ENCODE measurements at places on chromosomes 1 and 21. TPM values are rescaled to one million over a fixed set of nuclear protein-coding genes. Genes with fewer than 3 reads are reported as not detected.

IGSF3 gene
- total RNA-seq, result 0.96 TPM

GNG12 gene
- total RNA-seq, result 0.05 TPM

ADAM30 gene
- total RNA-seq, result not detected

CLEC20A gene
- not detected for total RNA-seq

DNA sequence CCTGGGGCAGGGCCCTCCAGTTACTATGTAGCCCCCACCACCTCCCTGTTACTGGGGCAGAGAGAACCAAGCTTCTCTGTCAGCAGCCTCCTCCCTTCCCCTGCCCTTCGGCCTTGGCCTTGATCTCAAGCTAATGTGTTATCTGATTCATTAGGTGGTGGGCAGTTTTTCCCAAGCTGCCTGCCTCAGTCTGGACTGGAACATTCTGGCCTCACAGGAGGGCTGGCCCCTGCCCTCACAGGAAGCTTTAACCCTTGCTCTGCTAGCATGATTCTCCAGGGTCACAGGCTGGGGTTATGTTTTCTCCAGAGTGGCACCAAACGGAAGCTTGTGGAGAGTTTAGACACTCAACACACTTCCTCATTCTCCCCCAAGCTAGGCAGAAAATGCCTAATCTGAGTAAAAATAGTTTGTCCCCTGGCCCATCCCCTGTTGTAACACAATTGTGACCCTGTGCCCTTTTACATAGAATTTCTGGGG lies 37.2 kb upstream of the SLC6A9 start:
- peaks cover 2% of the 10 kb centered on the region for H3K4me1 ChIP-seq
- no peak overlapping the region for H3K27ac ChIP-seq
- H3K4me3 ChIP-seq, result no peak overlapping the region
- DNase-seq, result no peak

DNA sequence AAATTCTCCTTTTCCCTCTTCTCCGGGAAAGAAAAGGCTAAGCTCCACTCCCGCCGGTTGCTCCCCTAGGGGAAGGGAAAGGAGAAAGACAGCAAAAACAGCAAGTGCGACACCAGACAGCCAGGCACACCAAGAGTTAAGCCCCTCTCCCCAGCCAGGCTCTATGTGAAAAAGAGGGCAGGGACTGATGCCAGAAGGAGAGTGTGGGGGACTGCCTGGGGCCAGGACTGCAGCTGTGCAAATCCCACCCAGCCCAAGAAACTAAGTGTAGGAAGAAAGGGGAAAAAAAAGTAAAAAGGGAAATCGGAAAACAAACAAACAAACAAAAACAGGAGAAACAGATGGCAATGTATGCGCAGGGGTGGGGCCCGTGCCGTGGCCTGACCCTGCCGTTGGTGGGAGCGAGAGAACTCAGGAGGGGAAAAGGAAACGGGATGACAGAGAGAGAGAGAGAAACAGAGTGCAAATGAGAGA lies 27.7 kb upstream of the FMO1 start:
- H3K4me1 ChIP-seq, result peaks cover 2% of the 10 kb centered on the region
- H3K27me3 ChIP-seq, result peaks cover 3% of the 10 kb centered on the region
- no peak overlapping the region for H3K4me3 ChIP-seq
- H3K27ac ChIP-seq, result no peak overlapping the region
- no peaks in the 10 kb centered on the region for H3K36me3 ChIP-seq

DNA sequence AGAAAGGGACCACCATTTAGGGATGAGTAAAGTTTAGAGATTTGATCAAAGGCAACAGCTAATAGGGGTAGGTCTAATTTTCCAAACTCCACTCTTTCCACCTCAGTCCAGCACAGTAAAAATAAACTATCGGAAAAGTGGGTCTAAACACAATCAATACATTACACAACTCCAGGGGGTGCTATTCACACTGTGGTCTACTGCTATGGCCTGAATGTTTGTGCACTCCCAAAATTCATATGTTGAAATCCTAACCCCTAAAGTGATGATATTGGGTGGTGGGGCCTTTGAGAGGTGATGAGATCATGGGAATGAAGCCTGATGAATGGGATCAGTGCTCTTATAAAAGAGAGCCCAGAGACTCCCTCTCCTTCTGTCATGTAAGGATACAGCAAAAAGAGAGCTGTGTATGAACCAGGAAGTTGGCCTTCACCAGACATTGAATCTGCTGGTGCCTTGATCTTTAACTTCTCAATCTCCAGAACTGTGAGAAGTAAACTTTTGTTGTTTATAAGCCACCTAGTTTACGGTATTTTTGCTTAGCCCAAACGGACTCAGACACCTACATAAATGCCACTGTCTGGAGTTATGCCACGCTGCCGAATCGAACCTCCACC lies 193.9 kb downstream of the OMA1 start:
- no peak overlapping the region for H3K27ac ChIP-seq
- H3K27me3 ChIP-seq, result no peaks in the 10 kb centered on the region
- no peak for DNase-seq
- H3K36me3 ChIP-seq, result peaks cover 7% of the 10 kb centered on the region
- no peak overlapping the region for H3K4me3 ChIP-seq

DNA sequence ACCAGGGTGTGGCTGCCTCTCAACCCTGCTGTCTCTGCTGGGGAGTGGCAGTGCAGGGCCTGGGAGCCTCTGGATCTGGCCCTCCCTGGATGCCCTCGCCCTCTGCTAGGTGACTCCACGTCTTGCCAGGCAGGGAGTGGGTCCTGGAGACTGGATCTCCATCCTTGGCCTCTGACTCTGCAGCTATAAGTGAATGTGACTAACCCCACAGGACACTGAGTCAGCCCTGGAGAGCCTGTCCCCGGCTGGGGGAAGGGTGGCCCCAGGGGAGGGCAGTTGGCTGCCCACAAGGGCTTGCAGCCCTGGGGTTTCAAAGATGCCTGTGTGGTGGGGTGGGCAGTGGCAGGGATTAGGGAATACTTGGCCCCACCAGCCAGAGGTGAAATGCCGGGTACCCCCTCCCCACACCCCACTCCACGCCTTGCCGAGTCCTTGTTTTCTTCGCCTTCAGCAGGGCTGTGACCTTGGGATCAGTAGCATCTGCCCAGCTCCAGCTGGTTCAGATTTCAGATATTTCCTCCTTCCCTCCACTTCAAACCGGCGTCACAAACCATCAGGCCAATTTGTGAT lies 1.9 kb upstream of the MYBPH start:
- DNase-seq, result no peak
- H3K27me3 ChIP-seq, result no peaks in the 10 kb centered on the region
- H3K27ac ChIP-seq, result no peak overlapping the region
- H3K4me3 ChIP-seq, result no peak overlapping the region
- no peaks in the 10 kb centered on the region for H3K4me1 ChIP-seq
- H3K36me3 ChIP-seq, result no peaks in the 10 kb centered on the region

DNA sequence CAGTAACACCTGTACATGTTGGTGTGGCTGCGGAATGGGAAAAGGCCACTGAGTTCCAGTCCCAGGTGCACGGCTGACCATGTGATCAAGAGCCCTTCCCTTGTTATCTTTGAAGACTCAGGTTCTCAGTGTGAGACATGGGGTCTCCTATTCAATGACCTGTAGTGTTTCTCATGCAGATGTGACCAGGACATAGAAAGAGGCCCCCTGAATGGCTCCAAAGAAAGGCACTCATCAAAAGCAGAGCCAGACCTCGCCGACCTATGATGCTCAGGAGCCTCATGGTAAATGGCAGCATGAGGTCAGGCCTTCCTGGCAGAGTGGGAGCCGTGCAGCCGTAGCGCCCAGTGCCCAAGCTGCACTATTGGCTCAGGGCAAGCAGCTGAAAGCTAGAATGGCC lies 42.3 kb upstream of the HAO2 start:
- H3K27me3 ChIP-seq, result peaks cover 11% of the 10 kb centered on the region
- peaks cover 10% of the 10 kb centered on the region for H3K4me1 ChIP-seq
- H3K36me3 ChIP-seq, result no peaks in the 10 kb centered on the region
- H3K27ac ChIP-seq, result no peak overlapping the region
- no peak for DNase-seq

- no peak overlapping the region for H3K4me3 ChIP-seq
- H3K27me3 ChIP-seq, result no peaks in the 10 kb centered on the region
- DNase-seq, result no peak
Measured at GRCh38 chr21:35559829-35560225, 500.5 kb downstream of the SETD4 start.

GRCh38 chr1:189217646-189218045 lies 1260.0 kb downstream of the BRINP3 start:
- H3K4me3 ChIP-seq, result no peak overlapping the region
- no peaks in the 10 kb centered on the region for H3K36me3 ChIP-seq
- DNase-seq, result no peak
- H3K4me1 ChIP-seq, result no peaks in the 10 kb centered on the region
- H3K27ac ChIP-seq, result no peak overlapping the region

GRCh38 chr1:21346365-21347071 lies 56.3 kb upstream of the ECE1 start:
- peaks cover 26% of the 10 kb centered on the region for H3K36me3 ChIP-seq
- no peaks in the 10 kb centered on the region for H3K27me3 ChIP-seq
- H3K4me1 ChIP-seq, result peaks cover 24% of the 10 kb centered on the region
- DNase-seq, result no peak
- H3K27ac ChIP-seq, result no peak overlapping the region
- no peak overlapping the region for H3K4me3 ChIP-seq

DNA sequence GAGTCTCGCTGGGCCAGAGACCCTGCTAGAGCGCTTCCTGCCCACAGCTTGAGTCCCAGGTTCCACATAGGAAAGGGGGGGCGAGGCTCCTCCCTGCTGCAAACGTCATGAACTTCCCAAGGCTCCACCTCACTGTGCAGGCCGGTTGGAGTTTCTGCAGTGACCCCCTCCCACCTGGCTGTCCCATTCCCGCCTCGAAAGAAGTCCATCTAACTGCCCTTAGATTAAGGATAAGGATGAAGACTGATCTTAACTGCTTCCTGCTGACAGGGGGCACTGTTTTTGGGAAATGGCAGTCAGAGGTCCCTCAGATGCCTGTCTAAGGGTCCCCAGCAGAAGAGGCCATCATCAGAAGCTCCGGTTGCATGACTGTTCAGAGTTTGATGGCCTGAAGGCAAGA lies 62.7 kb downstream of the STUM start:
- no peak overlapping the region for H3K4me3 ChIP-seq
- H3K27ac ChIP-seq, result no peak overlapping the region
- no peaks in the 10 kb centered on the region for H3K27me3 ChIP-seq
- no peaks in the 10 kb centered on the region for H3K36me3 ChIP-seq

GRCh38 chr1:80929868-80930508 lies 870.7 kb upstream of the ADGRL2 start:
- no peak for DNase-seq
- H3K4me1 ChIP-seq, result no peaks in the 10 kb centered on the region
- H3K36me3 ChIP-seq, result no peaks in the 10 kb centered on the region
- H3K4me3 ChIP-seq, result no peak overlapping the region
- H3K27me3 ChIP-seq, result no peaks in the 10 kb centered on the region
- H3K27ac ChIP-seq, result no peak overlapping the region

DNA sequence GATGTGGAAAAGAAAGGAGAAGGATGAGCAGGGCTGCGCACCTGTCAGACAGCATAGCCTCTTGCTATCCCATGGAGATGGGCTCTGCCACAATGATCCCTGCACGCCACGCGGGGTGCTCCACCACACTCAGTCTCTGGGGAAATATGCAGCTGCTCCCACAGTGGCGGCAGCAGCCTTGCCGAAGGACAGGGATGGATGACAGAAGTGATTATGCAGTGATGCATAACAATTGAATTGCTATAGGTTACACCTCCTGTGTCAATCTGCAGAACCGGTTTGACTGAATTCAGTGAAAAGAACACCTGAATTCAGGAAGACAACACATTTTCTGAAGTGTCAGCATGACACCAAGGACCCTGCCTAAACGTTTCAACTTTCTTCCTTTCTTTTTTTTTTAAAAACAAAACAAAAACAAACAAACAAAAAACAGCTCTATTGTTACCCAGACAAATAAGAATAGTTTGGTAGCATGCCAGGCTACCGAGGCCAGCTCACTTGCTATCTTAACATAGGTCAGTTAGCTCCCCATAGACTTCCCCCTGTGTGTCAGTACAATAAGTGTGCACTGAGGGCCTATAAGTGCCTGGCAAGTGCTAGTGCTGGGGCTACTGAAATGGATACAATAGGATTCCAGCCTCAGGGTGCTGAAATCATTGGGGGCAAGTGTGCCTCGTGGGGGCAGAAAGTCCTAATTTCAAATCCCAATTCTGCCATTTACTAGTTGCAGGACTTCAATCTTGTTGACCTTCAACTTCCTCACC lies 127.6 kb upstream of the LMO4 start:
- H3K4me1 ChIP-seq, result peaks cover 7% of the 10 kb centered on the region
- no peak overlapping the region for H3K27ac ChIP-seq
- DNase-seq, result no peak
- H3K36me3 ChIP-seq, result no peaks in the 10 kb centered on the region
- H3K27me3 ChIP-seq, result peaks cover 44% of the 10 kb centered on the region

GRCh38 chr1:9058465-9058864 lies 11.0 kb downstream of the SLC2A5 start:
- H3K4me1 ChIP-seq, result no peaks in the 10 kb centered on the region
- H3K27ac ChIP-seq, result no peak overlapping the region
- no peaks in the 10 kb centered on the region for H3K36me3 ChIP-seq
- no peak for DNase-seq
- H3K4me3 ChIP-seq, result no peak overlapping the region
- no peaks in the 10 kb centered on the region for H3K27me3 ChIP-seq

GRCh38 chr1:78333502-78333901 lies 157.3 kb upstream of the PTGFR start:
- H3K4me3 ChIP-seq, result no peak overlapping the region
- DNase-seq, result peak; percentile 8
- no peak overlapping the region for H3K27ac ChIP-seq
- H3K4me1 ChIP-seq, result no peaks in the 10 kb centered on the region

GRCh38 chr21:38306433-38307141 lies 49.8 kb downstream of the KCNJ15 start:
- no peaks in the 10 kb centered on the region for H3K36me3 ChIP-seq
- H3K27me3 ChIP-seq, result no peaks in the 10 kb centered on the region
- no peak overlapping the region for H3K27ac ChIP-seq
- H3K4me1 ChIP-seq, result peaks cover 23% of the 10 kb centered on the region

DNA sequence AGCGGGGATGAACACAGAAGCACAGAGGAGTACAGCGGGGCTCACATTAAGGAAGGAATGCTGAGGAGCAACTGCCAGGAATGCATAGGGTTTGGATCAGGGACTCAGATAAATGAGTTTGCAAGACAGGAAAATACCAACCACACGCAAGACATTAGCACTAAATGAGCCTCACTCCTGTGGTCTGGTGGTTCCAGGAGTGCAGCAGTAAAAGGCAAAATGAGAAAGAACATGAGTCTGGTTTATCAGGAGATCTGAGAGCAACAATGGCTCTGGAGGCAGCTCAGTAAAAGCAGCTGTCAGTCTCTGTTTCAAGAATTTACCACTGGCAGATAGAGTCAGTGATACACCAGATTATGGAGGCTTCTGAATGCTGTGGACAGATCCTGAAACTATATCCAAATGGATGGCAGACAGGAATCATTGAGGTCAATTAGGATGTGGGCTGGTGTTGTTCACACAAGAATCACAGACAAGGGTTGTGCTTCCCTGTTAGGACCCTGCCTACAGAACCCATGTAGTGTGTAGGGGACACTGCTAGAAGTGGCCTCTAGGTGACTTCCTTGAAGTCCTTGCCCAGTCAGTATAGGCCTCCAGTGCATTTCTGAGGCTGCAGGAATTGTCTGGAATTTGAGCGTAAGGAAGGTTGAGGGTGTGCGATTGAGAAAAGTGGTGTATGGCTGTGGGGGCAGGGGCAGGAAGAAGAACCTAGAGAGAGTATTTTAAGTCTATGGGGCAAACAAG lies 50.3 kb downstream of the CASQ2 start:
- no peaks in the 10 kb centered on the region for H3K4me1 ChIP-seq
- H3K27me3 ChIP-seq, result peaks cover 4% of the 10 kb centered on the region
- no peak overlapping the region for H3K27ac ChIP-seq
- no peak for DNase-seq

Data from activated naive CD4-positive, alpha-beta T cell treated with anti-CD3 and anti-CD28 coated beads for 36 hours (primary cell).